KBM-7 (cell line): ENCODE measurements at places on chromosomes 12 and 14.

GRCh38 chr12:15584366-15585041 lies 204.7 kb downstream of the EPS8 start:
- peak; percentile 45 for DNase-seq

GRCh38 chr12:2185751-2186341 lies 133.1 kb downstream of the CACNA1C start:
- DNase-seq: no peak

- no peak for DNase-seq
Measured at GRCh38 chr12:21773263-21773741, 1.2 kb downstream of the KCNJ8 start.

DNA sequence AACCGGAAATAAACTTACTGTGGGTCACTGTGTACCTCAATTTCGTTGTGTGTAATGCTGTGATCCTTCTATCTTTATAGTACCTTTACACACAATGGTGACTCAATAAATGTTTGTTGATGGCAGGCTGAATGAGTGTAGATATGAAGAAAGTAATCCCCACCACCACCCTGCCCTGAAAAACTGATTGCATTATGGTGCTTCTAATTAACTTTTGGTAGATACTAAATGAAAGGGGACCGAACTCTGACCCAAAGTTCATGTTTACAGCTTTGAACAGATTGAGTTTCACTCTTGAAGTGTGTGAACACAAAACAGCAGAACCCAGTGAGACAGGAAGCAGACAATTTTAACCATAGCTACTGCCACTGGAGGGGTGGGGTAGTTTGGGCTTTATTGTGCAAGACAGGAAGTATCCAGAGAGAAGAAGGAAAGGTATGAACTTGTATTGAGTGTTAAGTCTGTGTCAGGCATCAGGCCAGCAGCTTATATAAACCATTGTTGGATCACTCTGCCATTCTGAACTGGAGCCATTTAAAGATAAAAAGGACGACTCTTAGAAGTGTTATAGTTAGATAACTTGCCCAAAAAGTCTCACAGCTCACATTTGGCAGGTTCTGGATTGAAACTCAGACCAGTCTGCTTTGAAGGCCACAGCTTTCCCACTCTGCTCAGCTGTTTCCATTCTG lies 197.0 kb upstream of the AMIGO2 start:
- peak; percentile 91 for DNase-seq

DNA sequence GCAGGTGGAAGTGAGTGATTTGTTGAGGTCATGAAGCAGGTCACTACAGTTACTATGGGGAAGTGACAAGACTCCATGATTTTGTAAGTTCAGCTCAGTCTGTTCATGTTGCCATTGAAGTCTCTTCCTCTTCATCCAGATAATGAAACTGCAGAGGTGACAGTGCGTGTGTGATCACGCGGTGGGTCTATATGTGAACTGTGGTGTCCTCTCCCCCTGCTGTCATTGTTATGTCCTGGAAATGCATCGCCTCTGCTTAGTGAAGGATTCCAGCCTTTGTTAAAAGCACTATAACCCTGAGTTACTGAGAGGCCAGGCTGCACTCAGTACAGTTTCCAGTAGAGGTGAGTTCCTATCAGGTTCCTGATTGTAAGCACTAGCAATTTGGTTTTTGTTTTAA lies 216.2 kb upstream of the RMST start:
- DNase-seq: no peak

DNA sequence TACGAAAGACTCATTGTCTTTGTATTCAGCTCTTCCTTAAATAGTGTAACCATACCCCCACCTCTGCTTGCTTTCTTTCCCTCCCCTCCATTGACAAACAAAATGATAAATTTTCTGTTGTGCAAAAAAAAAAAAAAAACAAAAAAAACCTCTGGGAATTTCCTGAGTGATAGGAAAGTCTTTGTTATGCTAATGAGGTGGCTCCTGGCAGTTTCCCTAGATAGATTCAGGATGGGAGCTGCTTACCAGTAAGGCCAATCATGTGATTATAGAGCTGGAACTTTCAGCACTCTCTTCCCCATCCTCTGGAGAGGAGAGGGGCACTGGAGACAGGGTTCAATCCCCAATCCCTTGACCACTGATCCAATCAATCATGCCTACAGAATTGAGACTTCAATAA lies 120.5 kb downstream of the NUAK1 start:
- no peak for DNase-seq

DNA sequence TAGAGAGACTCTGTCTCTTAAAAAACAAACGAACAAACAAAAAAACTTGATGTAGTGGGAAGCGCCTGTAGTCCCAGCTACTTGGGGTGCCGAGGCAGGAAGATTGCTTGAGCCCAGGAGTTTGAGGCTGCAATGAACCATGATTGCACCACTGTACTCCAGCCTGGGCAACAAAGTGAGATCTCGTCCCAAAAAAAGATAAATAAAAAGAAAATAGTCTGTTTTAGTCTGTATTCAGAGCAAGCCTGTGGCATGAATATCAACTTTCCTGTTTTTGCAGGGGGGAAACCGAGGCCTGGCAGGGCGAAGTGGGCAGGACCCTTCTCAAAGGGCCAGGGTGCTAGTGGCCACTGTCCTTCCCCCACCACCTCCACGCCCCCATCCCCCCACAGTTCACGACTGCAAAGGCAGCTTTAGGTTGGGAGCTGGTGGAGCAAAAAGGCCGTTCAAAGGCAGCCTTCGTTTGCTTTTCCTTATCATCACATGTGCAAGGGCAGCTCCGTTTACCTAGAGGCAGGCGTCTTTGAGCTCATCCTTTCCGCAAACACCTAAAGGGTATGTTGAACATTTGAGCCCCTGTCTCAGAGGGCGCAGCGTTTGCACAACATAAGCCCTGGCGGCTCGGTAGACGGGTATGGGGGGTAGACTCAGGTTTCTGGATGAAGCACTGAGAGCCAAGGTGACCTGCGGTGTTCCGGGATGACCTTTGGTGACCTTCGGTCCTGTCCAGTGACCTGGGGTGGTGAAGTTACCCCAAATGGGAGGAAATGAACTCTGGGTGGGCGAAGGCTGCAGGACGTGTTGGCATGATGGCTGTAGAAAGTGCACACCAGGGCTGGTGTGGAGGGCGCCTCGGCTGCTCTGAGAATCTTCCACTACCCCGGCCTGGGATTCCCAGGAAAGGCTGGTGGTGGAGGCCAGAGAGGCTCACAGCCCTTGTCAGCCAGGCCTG lies 8.7 kb upstream of the MEG3 start:
- no peak for DNase-seq

DNA sequence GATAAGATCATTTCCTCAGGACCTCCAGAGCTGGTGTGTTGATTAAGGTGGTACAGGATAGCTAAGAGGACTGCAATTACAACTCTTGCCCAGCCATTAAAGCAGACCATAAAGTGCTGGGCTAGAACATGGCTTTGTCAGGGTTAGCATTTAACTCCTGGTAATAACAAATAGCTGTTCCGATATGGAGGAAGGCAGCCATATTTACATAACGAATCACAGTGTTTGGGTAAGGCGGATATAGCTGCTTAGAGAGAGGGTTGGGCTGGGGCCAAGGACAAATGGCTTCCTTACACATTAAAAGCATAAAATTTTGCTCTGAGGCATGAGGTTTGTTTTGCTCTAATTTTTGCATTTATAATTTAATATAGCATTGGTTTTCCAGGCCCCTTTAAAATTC lies 297.7 kb upstream of the DDHD1 start:
- DNase-seq: no peak

DNA sequence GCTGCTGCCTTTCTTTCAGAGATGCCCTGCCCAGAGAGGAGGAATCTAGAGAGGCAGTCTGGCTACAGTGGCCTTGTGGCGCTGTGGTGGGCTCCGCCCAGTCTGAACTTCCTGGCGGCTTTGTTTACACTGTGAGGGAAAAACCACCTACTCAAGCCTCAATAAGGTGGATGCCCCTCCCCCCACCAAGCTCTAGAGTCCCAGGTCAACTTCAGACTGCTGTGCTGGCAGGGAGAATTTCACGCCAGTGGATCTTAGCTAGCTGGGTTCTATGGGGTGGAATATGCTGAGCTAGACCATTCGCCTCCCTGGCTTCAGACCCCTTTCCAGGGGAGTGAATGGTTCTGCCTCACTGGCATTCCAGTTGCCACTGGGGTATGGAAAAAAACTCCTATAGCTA lies 25.6 kb downstream of the SPATA7 start:
- no peak for DNase-seq

DNA sequence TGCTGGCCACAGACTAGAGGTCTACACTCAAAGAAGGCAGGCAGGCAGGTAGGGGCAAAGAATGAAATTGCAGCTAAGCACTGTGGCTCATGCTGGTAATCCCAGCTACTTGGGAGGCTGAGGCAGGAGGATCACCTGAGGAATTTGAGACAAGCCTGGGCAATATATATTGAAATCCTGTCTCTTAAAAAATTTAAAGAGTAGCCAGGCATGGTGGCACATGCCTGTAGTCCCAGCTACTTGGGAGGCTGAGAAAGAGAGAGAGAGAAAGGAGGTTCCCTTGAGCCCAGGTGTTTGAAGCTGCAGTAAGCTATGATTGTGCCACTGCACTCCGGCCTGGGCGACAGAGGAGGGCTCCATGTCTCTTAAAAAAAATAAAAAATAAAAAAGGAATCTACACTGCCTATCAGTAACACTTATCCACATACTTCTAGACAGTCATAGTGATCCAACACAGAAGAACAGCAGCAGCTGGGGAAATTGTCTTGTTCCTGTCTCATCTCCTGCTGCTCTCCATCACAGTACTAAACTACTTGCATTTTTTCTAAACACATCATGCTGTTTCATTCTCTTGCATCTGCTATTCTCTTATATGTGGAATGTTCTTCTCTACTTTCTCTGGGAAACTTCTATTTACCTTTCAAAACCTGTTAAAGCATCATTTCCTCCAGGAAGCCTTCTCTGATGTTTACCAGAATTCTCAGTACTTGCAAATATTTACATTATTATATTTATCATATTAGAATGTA lies 57.2 kb downstream of the ATF7 start:
- DNase-seq: no peak

DNA sequence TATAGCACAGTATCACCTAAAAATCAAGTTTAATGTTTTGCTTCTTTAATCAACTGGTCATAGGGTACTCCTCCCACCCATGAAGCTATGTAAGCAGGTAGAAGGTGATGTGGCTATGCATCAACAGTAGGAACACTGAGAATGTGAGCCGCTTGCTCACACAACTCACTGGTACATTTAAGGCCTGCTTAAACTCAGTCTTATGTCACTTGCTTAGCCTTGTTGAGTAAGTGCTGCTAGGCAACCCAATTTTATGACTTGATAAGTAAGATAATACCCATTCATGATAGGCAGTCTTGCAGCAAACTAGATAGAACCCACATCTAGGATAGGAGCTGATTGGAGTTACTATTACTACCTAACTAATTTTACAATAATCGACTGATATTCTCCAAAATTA lies 70.0 kb upstream of the BMP4 start:
- DNase-seq: no peak

- no peak for DNase-seq
Measured at GRCh38 chr12:2410496-2410895, 357.7 kb downstream of the CACNA1C start.

DNA sequence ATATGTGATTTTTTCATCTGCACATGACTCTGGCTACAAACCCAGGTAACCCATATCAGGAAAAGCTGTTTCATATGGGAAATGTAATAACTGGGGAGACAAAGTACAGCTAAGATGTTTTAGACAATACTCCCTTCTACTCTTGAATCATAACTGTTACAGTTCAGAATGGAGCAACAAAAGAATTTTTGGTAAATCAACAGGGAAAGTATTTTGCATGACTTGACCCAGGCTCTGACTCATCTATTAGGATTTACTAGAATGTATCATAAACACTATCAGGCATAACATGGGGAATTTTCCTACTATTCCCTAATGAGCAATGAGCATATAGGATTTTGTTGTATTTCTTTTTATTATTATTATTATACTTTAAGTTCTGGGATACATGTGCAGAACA lies 553.0 kb downstream of the SLC16A7 start:
- no peak for DNase-seq

GRCh38 chr12:20625531-20625930 lies 69.6 kb upstream of the SLCO1C1 start:
- no peak for DNase-seq

DNA sequence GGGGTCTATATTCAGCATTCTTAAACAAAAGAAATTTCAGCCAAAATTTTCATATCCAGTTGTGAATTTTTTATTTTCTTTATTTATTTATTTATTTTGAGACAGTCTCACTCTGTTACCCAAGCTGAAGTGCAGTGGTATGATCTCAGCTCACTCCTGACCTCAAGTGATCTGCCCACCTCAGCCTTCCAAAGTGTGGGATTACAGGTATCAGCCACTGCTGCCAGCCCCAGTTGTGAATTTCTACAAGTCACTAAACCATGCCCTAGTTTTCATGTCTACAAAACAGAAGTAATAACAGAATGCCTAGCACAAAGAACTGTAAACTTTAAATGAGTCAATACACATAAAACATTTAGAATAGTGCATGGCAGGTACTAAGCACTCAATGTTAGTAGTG lies 254.2 kb downstream of the C12orf50 start:
- DNase-seq: no peak

DNA sequence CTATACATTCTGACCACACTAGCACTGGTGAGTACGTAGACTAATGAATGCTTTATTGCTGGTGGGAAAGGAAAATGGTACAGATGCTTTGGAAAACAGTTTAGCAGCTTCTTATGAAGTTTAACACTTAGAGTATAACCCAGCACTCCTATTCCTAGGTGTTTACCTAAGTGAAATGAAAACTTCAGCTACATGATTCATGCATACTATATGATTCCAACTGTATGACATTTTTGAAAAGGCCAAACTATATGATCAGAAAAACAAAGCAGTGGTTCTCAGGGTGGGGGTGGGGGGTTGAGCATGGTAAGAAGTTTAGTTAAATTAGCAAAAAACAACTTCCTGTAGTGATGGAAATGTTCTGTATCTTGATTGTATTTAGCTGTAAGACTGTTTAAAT lies 22.1 kb upstream of the ARID4A start:
- DNase-seq: no peak

- DNase-seq: peak; percentile 87
Measured at GRCh38 chr12:26651566-26652188, 181.3 kb downstream of the ITPR2 start.

DNA sequence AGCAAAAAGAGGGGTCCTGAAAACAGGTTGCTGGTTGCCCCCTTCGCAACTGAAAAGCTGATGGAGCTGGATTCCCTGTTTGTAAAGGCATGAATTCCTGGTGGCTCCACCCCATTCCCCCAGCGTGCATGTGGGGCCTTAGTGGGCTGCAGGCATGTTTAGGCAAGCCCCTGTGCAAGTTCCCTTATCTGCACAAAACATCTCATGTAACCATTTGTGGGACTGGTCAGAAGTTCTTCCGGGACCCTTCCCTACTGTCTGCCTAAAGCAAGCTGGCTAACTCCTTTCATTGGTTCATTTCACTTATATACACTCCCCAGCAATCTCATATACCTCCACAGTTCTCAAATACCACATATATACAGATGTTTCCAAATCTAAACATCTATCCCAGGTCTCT lies 24.0 kb upstream of the HIGD1C start:
- peak; percentile 90 for DNase-seq

GRCh38 chr12:52779914-52780313 lies 2.8 kb upstream of the KRT76 start:
- DNase-seq: no peak
